ENCODE measurements at places on chromosomes 13 and 19.
A peak's percentile ranks its signal among the peaks of the same experiment; 100 is the strongest.

- DNase-seq: peak; percentile 82
Measured at GRCh38 chr13:19862481-19863313, 752 bp downstream of the ZMYM5 start.

DNA sequence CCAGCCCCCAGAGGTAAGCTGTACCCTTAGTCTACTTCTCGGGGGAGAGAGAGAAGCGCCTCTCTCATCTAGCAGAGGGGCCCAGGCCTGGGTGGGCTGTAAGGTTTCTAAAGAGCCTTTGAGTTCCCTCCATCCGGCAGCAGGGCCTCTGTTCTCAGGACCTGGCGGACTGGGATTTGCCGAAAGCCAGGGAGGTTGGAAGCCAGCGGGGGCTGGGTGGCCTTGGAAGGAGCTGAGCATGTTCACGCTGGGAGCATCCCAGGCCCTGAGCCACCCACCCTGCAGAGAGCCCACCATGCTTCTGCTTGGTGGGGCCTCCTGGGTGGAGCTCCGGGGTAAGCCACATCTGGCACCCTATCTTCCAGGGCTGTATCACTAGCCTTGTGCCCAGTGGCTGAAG lies 7.8 kb downstream of the SLC7A10 start:
- no peak for DNase-seq

DNA sequence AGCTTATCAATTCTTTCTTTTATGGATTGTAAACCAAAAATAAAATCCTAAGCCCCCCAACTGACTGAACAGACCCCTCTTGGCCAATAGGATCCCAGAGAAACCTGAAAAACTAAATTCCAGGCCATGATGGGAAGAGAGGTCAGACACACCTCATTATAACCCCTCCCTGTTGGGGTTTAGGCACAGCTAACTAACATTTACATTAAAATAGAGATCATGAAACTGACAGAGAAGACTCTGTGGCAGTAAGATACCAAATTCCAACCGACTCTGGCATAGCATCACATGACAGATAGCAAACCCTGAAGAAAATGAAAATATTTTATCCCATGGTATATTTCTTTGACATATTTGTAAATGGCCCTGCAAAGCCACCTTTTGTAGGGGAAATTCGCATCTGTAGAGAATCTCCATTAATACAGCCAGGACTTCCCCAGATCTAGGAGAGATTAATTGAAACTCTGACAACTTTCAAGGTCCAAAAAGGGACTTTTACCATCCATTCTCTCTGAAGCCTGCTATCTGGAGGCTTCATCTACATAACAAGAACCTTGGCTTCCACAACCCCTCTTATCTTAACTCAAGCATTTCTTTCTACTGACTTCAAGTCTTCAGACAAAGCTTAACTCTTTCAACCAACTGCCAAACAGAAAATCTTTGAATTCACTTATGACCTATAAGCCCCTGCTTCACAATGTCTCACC lies 27.1 kb upstream of the GAS6 start:
- no peak for DNase-seq

DNA sequence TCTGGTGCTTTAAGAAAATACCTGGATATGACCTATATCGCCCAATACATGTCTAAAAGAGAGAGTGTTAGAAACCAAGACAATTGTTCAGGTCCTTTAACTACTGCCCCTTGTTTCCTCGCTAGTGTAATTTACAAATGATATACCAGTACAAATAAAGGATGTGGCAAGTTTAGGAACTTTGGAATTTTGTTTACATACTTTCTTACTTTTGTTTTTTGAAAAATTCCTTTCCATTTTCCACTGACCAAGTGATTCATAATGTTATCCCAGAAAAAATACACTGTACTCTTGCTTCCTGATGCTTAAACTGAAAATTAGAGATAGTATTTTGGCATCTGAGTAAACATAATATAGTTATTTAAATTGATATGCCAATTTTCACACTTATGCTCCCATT lies 96.8 kb upstream of the CSNK1A1L start:
- DNase-seq: no peak

GRCh38 chr19:48397263-48398101 lies 4.0 kb downstream of the GRIN2D start:
- no peak for DNase-seq

DNA sequence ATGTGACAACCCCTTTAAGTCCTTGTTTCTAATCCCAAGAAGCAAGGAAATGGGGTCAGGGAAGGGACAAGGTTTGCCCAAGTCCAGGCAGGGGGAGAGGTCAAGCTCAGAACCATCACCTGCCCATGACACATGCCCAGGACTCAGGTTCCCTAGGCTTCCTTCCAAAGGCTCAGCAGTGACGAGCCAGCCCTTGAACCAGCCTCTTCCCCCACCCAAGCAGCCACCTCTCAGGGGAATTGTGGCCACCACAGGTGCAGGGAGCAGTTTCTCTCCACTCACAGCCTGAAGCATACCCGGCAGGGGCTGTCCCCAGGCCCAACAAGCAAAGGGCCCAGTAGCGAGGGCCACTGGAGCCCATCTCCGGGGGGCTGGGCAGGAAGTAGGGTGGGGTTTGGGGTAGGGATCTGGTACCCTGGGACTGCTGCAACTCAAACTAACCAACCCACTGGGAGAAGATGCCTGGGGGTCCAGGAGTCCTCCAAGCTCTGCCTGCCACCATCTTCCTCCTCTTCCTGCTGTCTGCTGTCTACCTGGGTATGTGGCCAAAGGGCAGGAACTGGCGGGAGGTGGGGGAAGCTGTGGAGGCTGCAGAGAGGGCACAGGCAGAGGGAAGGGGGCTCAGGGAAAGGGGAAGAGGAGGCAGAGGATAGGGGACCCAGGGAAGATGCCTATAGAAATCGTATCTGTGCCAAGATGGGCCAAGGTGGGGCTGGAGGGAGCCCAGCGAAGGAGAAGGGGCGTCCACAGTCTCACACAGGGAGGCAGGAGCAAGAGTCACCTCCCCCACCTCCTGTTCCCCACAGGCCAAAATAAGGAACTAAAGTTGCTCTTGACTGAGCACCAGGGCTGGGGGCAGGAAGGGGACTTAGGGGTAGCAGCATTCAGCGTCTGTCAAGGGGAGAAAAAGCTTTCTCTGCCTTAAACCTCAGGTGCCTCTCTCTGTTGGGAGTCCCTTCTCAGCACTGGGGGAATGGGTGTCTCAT lies at the start of gene CD79A:
CD79A (plus strand) TSS at position 433 of the 986 bp plus-strand sequence; CDS start at position 459, 26 bp downstream.
- no peak for DNase-seq

- DNase-seq: no peak
Measured at GRCh38 chr13:22176968-22177520, 506.2 kb downstream of the FGF9 start.

- no peak for DNase-seq
Measured at GRCh38 chr13:100798739-100799361, 124.3 kb upstream of the TMTC4 start.

DNA sequence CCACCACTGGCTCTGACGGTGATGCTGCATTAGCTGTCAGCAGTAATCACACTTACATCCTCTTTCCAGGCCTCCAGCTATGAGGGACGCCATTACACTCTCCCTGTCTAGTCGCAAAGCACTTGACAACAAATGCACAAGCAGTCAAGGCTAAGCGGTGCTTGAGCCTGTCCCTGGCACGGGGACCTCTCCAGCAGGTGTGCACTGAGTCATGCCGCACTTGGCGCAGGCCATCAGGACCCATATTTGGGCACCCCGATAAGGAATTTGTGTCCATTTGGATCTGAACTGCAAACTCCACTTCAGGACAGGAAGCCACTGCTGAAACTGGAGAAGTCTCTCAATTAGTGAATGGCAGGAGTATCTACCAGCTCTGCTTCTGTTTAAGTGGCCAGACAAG lies 301.9 kb upstream of the OBI1 start:
- no peak for DNase-seq

DNA sequence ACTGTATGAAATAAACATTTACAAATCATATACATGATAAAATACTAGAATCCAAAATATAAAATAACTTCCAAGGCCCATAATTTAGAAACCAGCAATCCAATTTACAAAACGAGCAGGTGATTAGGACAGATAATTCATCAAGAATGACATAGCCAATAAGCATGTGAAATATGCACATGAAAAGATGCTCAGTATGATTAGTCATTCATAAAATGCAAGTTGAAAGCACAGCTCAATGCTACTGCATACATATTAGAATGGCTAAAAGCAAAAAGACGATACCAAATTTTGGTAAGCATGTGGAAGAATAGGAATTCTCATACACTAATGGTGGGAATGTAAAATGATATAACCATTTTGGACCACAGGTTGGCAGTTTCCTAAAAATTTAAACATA lies 837.2 kb upstream of the MIR17HG start:
- no peak for DNase-seq

- no peak for DNase-seq
Measured at GRCh38 chr19:17616961-17617806, 61.7 kb downstream of the COLGALT1 start.

DNA sequence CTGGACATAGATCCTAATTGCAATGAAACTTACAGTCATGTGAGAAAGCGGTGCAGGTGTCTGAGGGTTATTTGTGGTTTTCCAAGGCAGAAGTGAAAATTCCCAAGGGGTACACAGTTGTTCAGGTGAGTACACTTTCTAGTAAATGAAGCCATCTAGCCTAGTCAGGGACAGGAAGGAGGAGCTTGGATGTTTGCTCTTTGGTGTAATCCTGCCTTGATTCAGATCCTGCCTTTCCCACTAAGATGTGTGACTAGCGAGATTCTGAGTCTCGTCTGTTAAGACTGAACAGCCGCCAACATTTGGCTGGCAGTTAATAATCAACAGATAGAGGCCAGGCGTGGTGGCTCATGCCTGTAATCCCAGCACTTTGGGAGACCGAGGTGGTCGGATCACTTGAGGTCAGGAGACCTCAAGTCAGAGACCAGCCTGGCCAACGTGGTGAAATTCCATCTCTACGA lies 2.5 kb downstream of the RPS9 start:
- no peak for DNase-seq

DNA sequence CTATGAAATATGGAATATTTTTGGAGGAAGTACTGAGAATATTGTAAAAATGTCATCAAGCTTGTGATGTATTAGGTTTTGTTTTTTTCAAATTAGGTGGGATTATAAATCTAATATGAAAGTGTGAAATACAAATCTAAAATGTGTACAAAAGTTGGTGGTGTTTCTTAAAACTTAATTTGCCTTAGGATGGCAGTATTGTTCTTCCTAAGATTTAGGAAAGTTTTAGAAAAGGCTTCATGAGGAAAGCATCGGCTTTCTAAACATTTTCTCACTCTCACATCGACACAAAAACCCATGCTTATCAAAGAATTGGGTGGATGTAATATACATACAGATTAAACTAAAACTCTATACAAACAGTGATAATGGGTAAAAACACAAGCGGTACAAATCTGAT lies 972.0 kb upstream of the PCDH20 start:
- no peak for DNase-seq

DNA sequence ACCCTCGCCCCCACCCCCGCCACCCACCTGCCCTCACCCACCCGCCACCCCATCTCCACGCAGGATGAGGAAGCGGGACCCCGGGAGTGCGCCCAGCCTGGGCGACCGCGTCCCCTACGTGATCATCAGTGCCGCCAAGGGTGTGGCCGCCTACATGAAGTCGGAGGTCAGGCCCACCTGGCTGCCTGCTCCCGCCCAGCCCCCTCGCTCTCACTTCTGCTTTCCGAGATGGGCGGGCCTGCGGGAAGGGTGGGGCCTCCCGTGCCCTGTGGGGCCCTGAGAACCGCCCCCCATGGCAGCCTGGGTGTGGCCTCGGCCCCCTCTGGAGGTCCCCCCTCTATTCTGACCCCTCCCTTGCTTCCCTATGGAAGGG lies 3.1 kb upstream of the SPIB start:
- DNase-seq: no peak

- no peak for DNase-seq
Measured at GRCh38 chr13:102933122-102933521, 87.3 kb downstream of the ERCC5 start.

GRCh38 chr19:52724701-52725514 lies 9.9 kb downstream of the ZNF611 start:
- no peak for DNase-seq

- no peak for DNase-seq
Measured at GRCh38 chr13:101944521-101944920, 457.3 kb downstream of the FGF14 start.

DNA sequence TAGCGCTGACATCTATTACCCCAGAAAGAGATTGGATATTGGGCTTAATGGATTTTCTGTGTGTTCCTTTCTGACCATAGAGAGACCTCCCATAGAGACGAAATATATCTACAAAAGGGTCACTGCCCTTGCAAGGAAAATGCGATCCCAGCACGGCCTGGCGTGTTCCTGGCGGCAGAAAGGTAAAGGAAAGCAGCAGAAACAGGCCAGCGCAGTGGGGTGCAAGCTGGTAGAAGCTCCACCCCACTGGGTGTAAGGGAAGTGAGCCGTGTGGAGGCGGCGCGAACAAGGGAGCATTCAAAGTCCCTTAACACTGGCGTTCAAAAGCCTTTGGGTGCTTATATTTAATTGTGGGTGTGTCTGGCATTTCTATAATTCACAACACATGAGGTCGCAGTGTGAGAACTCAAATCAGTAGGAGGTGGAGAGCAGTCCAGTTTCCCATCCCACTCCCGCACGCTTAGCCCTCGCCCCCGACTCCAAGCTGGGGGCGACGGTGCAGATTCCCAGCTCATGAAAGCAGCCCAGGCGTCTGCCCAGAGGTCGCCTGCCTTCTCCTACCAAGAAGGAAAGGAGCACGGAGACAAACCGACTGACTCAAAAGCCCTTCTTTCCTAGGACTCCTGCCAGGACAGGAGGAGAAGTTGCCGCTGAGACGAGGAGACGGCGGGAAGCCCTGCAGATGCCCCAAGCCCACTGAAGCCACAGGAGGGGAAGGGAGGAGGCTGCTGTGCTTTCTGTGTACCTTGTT lies 478.4 kb downstream of the FOXO1 start:
- no peak for DNase-seq

GRCh38 chr19:49421878-49422202 lies 1.4 kb downstream of the PTH2 start:
- no peak for DNase-seq

DNA sequence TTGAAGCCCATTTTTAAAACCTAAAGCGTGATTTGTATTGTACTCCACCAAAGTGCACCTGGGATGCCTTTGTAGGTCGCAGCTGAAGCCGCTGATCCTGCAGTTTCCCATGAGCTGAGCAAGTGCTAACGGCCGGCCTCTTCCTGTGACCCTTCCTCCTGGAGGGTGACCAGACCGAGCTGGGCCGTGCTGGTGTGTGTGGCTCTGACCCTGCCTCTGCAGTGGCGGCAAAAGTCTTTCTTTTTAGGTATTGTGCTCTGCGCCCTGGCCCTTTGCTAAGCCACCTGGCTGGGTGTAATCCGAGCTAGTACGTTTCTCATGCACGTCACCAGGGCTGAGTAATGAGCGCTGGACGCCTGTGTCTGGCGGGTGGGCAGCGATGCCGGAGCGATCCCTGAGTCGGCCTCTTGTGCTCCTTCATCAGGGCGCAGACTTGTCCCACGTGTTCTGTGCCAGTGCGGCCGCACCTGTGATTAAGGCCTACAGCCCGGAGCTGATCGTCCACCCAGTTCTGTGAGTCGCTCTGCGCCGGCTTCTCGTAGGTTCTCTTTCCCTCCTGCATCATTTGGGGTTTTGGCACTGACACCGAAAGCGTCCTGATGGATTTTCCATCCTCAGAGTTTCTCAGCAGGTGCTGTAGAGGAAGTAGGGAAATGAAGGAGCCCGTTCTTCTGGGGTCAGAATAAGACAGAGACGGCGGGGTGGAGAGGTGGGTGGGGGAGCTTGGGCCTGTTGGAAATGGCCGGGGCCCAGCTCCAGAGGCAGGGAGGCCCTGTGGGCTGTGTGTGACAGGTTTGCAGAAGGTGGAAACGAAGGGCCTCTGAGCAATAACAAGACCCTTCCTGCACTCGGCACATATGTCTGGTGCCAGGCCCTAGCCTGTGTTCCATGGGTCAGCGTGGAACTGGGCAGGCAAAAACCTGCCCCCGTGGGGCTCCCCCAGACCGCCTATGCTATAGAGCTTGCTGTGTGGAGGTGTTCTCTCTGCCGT lies 9.7 kb downstream of the NAXD start:
- DNase-seq: peak; percentile 38

GRCh38 chr13:33081666-33082065 lies 65.4 kb downstream of the KL start:
- DNase-seq: no peak
